Stimulated activated CD8-positive, alpha-beta memory T cell treated with anti-CD3 and anti-CD28 coated beads, Interleukin-12 subunit alpha, Interleukin-12 subunit beta, amount 100 ng/mL, for 4 hours (primary cell): ENCODE measurements at places on chromosomes 5 and 9.

DNA sequence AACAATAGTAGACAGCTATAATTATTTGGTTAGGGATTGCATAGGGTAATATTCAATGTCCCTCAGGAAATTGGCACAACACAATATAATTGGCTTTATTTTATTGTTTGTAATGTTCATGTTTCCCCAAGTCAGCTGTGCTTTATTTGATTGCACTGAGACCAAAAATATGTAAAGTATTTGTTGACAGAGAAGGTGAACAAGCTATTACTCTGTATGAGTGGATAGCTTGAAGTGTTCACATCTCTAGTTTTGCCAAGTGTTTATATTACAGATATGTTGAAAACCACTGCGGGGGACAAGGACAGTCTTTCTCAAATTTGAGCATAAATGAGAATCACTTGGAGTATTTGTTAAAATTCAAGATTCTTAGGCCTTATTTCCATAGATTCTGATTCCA, 83.3 kb downstream of the RAB3C start:
- DNase-seq: no peak

- no peak for DNase-seq
Observed at GRCh38 chr5:126003309-126003708, 419.9 kb upstream of the GRAMD2B start.

- DNase-seq: peak; percentile 26
Observed at GRCh38 chr9:38008168-38009034, 60.6 kb downstream of the SHB start.

- no peak for DNase-seq
Observed at GRCh38 chr5:14417792-14418765, 163.5 kb upstream of the OTULINL start.

DNA sequence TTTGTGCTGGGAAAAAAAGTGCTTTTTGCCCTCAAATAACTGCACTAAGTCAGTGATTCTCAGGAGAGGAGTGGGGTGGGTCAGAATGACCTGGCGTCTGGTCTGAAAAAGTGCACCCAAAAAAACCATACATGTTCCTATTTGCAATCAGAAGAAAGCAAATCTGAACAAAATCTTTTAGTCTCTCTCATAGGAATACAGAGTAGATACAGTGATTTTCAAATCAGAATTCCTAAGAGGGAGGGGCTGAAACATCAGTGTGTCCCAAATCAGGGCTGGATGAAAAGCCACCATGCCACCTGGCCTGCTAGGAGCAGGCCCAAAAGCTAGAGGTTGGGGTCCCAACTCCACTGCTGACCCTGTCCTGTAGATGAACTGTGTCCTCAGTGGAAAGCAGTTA, 66.8 kb downstream of the RAPGEF1 start:
- no peak for DNase-seq

DNA sequence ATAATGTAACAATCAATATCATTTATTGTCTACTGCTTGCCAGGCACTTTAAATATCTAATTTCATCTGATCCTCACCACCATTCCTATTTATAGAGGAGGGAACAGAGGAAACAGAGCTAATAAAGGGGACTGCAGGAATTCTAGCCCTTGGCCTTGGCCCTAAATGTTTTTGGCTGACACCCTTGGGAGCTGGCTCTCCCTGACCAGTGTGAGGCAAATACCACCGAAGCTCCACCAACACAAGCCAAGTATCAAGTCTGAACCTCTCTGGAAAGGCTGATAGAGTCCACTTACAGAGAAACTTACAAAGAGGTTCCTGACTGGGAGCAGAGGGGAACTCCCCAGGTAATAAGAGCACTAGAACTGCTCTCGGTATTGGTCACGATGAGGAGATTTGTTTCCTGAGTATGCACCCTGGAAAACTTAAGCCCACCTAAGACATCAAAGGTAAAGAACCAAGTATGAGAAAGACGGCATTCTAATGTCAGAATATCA, 243.1 kb upstream of the PANK3 start:
- no peak for DNase-seq

DNA sequence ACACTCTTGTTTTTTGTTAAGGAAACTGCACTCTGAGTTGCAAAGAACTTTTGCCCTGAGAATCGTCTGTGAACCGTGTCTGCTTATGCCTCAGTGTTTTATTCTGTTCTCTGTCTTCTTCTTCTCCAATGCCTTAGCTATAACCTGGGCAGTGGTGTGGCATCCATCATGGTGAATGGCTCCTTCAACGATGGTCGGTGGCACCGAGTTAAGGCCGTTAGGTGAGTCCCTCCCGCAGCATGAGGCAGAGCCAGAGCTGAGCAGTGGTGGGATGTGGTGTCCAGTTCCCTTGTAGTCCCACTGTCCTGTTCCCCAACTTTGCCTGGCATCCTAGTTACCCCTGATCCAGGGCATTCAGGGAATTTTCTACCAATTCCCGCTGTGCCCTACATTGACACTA, 98.3 kb downstream of the LIFR start:
- DNase-seq: no peak

- DNase-seq: no peak
Observed at GRCh38 chr5:113612060-113612496, 98.6 kb downstream of the YTHDC2 start.

GRCh38 chr9:123518338-123518737, 162.3 kb downstream of the CRB2 start:
- DNase-seq: no peak

GRCh38 chr9:1956958-1957357, 58.2 kb upstream of the SMARCA2 start:
- DNase-seq: no peak

DNA sequence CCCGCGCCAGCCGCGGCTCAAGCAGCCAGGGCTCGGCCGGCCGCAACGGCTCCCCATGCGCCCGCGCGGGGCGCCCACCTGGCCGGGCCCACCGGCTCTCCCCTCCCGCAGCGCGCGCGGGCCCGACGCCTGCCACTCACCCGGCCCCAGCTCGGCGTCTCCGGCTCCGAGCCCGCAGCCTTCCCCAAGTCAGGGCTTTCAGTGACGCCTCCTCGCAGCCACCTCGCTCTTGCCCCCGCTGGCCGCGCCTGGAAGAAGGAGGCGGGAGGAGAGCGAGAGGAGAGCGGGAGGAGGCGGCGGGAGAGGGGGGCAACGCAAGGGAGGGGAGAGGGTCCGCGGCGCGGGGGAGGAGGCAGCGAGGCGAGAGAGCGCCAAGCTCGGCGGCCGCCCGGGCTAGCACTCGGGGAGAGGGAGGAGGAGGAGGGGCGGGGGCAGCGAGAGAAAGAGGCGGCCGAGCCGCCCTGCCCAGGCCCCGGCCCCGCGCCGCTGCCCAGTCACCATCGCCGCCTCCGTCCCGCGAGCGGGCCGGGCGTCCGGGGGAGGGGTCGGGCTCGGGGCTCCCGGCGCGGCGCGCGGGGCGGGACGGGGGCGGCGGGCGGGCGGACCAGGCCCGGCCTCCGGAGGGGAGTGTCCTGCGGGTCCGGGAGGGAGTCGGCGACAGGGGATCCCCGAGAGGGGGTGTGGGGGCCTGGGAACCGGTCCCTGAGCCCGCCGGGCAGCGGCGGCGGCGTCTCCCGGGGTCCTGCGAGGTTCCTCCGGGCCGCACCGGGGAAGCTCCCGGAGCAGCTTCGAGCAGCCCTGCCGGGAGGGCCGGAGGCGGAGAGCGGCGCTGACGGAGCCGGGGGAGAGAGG, at the start of gene LHFPL2:
LHFPL2 (minus strand) TSS at position 414 of the 852 bp plus-strand sequence. CDS start 138,559 bp downstream, outside the sequence.
- DNase-seq: no peak

DNA sequence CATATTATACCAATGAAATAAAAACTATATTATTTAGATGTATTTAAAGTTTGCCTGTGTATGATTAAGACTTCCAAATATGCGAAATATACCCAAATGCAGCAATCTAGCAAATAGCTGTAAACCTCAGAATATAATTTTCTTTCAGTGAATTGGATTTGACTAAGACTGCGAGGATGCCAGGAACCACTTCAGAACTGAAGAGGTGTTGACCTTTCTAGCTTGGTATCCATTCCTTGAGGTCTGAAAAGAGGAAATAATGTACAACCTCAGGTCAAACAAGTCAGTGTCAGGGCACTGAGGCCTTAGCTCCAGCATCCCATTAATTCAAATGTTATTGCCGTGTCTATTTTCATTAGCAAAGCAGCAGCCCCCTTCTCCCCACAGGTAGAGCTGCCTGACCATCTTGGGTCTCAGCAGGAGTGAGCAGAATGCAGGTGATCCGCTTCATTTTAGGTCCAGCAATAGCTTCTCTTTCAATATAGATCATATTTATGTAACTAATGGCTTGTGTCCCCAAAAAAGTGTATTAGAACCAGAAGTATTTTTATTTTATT, 100.0 kb downstream of the KIAA1958 start:
- DNase-seq: no peak

GRCh38 chr9:132381966-132382541, 24.6 kb downstream of the TTF1 start:
- no peak for DNase-seq

DNA sequence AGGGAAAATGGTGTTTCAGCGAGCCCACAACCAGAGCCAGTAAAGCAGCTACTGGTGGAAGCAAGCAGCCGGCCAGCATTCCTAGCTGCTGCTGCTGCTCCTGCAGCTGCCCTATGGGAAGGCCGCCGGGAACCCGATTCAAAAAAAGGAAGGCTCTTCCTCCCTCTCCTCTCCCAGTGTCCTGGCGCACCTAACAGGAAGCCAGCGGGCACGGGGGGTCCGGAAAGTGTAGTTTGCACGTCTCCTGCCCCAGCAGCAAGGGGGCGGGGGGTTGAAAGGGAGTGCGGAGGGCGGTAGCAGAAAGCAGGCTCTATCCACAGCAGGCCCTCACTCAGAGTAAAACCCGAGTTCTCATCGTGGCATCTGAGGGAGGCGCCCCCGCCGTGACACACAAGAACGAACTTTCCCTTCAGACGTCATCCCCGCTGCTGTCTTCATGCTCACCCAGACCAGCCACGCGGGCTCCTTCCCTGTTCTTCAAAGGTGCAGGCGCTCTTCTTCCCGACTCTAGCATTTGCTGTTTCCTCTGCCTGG, 16.5 kb downstream of the GRXCR2 start:
- no peak for DNase-seq

- DNase-seq: peak; percentile 1
Observed at GRCh38 chr5:108747774-108748400, at the start of gene FER. FER (plus strand) TSS chr5:108747897; CDS start chr5:108798183, 50,286 bp downstream.

- DNase-seq: no peak
Observed at GRCh38 chr5:58622936-58623871, 40.3 kb downstream of the RAB3C start.

GRCh38 chr9:120212853-120213200, 367.1 kb downstream of the CDK5RAP2 start:
- no peak for DNase-seq

GRCh38 chr5:135641734-135642487, 63.1 kb upstream of the CXCL14 start:
- DNase-seq: no peak

DNA sequence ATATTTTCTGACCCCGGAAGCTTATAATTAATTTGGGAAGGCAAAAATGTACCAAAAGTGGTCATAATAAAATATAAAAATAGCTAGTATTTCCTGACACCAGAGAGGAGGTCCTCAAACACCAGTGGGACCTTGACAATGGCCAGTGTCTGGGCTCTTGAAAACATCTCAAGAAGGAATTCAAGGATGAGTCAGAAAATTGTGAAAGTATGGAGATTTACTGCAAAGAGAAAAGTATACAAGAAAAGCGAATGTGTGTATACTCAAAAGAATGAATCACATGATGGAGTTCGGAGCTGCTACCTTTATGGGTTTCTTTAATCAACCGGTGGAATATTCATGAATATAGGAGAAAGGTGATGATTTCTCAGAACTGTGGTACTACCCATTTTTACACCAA, 1709.0 kb upstream of the WWC1 start:
- no peak for DNase-seq

- no peak for DNase-seq
Observed at GRCh38 chr5:158324236-158324635, 465.3 kb upstream of the CLINT1 start.

DNA sequence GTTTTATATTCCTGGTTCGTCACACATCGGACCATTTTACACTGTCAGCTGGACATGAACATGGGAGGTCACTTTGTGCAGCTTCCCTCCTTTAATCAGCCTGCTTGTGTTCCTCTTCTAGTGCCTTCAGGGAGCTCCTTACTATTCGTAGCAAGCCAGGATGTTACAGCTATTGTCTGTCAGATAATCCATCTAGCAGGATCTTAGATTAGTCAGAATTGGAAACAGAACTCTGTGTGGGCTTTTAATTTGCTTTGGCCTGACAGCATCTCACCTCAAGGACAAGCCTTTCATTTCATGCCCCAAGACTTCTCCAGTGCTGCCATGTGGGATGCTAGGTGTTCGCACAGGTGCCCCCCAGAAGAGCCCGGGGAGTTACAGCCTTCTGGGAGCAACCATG, 30.2 kb upstream of the EPB41L4B start:
- DNase-seq: no peak

DNA sequence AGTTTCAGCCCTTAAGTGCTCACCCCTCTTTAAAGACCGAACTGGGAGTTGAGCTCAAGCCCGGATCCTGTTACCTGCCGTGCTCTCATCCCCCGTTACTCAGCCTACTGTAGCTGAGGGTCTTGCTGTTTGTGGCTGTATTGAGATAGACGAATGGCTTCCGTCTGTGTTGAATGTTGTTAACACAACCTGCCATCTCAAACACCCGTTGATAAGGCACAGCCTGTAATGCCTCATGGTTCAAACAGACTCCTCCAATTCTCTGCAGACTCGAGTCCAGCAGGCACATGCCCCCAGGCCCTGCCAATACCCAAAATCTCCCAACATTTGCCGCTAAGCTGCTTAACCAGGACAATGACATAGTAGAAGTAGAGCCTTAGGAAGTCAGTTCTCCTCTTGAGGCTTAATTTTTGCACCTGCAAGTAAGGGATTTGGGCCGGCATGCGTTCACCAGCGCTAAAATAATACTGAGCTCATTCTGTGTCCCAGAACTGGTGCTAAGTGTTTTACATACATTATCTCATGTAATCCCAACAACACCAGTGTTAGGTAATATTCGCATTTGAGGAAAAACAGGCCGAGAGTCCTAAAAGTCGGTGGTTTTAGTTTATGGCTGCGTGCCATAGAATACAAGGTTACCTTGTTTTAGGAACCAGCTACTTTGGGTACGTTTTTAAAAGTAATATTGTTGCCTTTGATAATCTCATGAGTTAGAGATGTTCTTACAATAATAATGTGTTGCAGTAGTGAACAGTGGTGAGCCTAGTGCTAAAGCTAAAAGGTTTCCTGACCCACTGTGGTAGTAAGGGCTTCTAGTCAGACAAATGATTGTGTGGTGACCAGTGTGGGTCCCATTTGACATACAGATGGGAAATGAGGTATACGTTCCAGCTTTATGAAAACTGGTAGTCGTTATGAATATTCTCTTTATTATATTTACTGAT, 1.5 kb upstream of the RFX3 start:
- no peak for DNase-seq

- DNase-seq: no peak
Observed at GRCh38 chr5:168092209-168093185, 198.9 kb upstream of the WWC1 start.

DNA sequence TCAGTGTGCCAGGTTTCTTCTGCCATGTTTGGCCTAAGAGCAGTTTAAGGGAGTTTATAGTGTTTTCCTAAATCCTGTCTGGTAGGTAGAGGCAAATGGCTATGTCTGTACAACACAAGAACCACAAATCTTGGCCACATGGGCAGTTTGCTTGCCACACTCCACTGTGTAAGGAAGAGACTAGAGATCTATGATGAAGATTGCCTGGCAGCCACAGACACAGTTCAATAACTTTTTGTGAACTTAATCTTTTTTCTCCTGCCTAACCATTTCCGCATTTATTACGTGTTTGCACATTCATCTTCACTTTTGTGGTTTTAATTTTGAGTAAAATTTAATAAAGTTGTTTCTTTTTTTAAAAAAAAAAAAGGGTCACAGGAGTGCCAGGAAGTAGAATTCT, 5.8 kb downstream of the MFAP3 start:
- DNase-seq: no peak
